Amygdala (tissue), 56 donors: ENCODE measurements at places on chromosomes 13 and 19.

GRCh38 chr13:43626994-43627393 lies 159.8 kb downstream of the ENOX1 start:
- no peak for DNase-seq

- DNase-seq, result no peak
These were observed 41.6 kb downstream of the RFX2 start for GRCh38 chr19:6068711-6069110.

GRCh38 chr19:53088091-53088490 lies 15.1 kb downstream of the ZNF160 start:
- DNase-seq, result no peak

GRCh38 chr19:49896863-49897621 lies at the start of gene IL4I1:
Gene IL4I1, minus strand, starts transcription at chr19:49896887. Its CDS starts 727 bp downstream, at chr19:49896160.
- peak; percentile 22 for DNase-seq

- DNase-seq, result no peak
These were observed 56.1 kb downstream of the PSPC1 start for GRCh38 chr13:19726611-19727010.

DNA sequence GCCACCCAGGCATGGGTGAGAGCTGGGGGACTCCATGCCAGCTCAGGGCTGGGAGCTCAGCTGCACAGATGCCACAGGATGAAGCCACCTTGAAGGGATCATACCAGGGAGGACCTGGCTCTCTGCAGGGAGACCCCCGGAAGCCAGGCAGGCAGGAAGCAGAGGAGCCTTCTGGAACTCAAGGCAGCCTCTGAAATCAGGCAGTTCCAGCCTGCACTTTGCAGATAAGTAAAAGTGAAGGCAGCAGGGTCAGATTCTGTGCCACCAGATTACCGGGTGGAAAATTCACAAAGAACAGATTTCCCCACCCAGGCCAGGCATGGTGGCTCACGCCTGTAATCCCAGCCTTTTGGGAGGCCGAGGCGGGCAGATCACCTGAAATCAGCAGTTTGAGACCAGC lies 2.5 kb downstream of the TMEM259 start:
- DNase-seq, result no peak

- no peak for DNase-seq
These were observed 86.6 kb downstream of the TNFRSF19 start for GRCh38 chr13:23656637-23657371.
